ENCODE measurements at places on chromosomes 12 and 14.

DNA sequence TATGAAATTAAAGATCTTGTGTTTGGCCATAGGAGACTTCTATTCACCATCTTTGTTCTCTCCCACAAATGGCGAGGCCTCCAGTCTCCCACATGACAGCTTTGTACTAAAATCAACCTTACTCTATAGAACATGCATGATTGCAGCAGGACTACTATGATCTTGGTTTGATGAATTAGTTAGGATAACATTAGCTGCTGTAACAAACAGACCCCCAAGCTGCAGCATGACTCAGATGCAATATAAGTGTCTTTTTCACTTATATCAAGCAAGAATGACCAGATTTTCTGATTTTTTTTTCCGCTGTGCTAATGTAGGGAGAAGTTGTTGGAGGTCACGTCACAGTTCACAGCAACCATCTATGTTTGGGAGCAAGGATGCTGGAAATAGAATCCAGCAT lies 10.8 kb upstream of the OAS3 start:
- DNase-seq = no peak

GRCh38 chr12:11958221-11959091 lies 112.3 kb upstream of the BCL2L14 start:
- peak; percentile 17 for DNase-seq

- no peak for DNase-seq
Observed at GRCh38 chr12:20601668-20602280, 93.4 kb upstream of the SLCO1C1 start.

GRCh38 chr14:103103461-103104388 lies 9.2 kb downstream of the EXOC3L4 start:
- DNase-seq = no peak

GRCh38 chr12:53938326-53939140 lies at the start of gene HOXC13:
HOXC13 (plus strand) TSS chr12:53938831; CDS start chr12:53938907, 76 bp downstream.
- no peak for DNase-seq

DNA sequence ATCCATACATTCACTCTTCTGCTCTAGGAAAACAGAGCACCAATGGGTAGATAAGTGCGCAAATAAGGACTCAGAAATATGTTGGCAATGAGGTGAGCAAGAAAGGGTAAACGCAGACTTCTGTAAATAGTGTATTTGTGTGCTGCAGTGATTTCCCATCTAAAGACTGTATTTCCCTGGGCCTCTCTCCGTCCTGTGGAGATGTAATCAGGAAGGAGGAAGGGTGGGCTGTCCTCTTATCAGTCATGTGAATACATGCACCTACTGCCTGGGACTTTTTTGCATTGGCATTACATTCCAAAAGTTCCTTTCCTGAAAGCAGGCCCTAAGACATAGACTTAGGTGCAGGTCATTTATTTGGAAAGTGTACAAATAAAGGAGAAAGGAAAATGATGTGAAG lies 114.5 kb downstream of the OTOGL start:
- DNase-seq = no peak

- no peak for DNase-seq
Observed at GRCh38 chr12:60043236-60043635, 447.4 kb downstream of the SLC16A7 start.

DNA sequence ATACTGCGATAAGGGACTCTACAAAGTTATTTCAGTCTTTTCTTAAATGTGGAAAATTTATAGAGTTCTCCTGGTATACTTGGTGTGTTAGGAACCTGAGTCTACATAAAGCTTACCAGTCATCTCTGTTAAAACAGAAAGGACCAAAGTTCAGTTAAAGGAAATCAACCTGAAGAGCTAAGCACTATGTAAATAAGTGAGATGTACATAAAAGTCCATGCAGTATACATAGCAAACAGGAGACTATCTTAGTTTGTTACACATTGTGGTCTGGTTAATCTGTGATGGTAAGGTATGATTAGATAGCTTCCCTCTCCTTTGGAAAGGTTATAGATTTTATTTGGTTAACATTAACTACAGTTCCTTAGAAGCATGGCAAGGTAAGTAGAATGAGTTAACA lies 75.9 kb downstream of the ATP2B1 start:
- no peak for DNase-seq

GRCh38 chr12:4392223-4392742 lies 12.8 kb upstream of the FGF23 start:
- DNase-seq = no peak

- DNase-seq = no peak
Observed at GRCh38 chr12:92844151-92844763, 84.8 kb downstream of the EEA1 start.

DNA sequence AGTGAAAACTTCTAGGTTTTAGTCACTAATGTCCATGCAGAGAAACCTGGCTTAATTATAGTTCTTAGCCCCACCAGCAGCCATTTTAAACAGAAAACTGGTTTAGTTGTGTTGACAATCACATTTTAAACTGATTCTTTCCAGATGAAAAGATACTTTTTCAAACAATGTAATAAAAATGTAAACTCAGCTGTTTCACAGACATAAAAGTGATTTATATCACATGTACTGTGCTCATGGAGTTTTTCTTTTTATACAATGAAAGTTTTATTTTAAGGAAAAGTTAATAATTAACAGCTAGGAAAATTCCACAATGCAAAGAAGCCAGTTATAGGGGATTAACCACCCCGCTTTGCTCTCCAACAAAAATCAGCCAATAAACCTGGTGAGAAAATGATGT lies 129.7 kb downstream of the PAX9 start:
- DNase-seq = no peak

DNA sequence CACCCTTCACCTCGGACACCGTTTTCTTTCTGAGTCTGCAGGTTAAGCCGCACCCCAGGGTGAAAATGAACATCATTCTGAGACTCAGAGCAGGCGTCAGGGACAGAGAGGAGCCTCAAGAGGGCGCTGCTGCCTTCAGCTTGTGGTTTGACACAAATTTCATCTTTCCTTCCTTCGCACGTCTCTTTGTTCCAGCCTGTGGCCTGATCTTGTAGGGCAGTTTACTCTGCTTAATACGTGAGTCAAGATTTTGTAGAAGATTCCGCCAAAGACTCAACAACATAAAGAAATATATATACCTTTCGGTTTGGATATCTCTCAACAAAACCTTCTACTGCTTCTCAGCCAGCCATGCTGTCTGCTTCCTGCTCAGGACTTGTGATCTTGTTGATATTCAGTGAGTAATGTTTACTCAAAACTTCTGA lies 329.3 kb upstream of the OR4E1 start:
- DNase-seq = peak; percentile 23
